ENCODE measurements at places on chromosomes 12 and 14.

DNA sequence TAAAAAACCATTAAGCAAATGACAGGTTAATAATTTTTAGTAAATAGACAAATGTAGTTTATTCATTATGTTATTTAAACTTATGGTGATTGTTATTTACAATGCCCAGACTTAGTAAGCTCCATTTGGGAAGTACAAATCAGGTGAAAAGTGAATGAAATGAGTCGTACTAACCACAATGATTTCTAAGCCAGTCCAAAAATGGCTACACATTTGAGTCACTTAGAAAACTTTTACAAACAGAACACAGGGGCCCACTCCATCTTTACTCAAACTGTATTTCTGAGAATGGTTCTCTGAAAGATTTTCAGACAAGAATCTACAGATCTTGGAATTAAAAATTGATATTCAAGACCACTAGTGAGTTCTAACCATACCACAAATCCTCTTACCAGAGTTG, 653.3 kb upstream of the MIS18BP1 start:
- no peak for DNase-seq

DNA sequence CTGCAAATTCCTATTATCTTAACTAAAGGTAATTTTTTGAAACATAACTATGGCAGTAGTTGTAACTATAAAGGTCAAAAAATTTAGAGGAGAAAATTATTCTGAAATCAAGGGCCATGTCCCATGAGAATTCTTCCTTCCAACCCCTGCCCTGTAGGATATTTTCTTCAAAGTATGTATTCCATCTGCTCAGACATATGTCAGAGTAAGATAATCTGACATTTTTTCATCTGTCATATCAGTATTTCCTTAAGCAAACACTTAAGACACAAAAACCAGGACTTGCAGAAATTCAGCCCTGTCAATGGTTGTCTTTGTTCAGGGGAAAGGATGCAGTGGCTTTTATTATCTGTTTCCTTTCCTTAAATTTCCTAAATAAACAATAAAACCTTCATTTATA, 36.3 kb downstream of the ACSS3 start:
- no peak for DNase-seq

- no peak for DNase-seq
Measured at GRCh38 chr12:115811929-115812328, 465.6 kb downstream of the MED13L start.

DNA sequence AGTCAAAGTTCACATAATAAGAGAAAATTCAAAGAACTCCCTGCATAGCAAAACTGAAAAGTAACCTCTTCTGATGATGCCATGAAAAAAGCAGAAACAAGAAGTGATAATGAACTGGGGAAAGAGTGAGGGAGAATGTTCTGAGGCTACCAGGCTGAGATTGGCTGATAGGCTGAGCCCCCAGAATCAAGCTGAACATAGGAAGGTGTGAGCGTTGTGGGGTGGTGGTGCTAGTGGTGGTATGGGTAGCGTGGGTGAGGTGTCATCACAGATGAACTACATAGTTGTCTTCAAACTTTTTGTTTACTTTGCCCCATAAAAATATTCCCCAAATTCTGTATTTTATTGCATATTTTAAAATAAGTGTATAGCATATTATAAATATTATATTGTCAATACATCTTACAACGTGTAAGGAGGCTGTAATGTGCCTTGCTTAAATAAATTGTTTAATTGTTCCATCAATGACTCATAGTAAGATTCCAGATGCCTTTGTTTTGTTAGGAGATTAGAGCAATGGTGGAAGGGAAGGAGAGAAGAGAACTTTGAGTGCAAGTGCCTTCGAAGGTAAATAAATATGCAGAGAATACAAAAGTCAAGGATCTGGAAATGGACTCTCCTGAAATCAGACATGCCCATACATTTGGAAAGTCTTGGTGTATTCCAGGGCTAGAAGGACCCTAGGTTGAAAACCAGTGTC, 15.8 kb upstream of the CFAP54 start:
- DNase-seq, result peak; percentile 86

DNA sequence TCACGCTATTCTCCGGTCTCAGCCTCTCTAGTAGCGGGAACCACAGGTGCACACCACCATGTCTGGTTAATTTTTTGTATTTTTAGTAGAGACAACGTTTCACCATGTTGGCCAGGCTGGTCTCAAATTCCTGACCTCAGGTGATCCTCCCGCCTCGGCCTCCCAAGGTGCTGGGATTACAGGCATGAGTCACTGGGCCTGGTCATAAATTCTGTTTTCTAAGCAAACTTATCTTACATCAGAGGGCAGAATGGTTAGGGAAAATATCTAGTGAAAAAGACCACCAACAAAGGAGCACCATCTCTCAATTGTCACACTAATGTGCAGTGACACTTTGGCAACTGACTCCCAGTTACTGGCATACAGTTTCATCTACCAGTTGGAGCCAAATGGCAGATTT, 2.8 kb downstream of the CPM start:
- no peak for DNase-seq

DNA sequence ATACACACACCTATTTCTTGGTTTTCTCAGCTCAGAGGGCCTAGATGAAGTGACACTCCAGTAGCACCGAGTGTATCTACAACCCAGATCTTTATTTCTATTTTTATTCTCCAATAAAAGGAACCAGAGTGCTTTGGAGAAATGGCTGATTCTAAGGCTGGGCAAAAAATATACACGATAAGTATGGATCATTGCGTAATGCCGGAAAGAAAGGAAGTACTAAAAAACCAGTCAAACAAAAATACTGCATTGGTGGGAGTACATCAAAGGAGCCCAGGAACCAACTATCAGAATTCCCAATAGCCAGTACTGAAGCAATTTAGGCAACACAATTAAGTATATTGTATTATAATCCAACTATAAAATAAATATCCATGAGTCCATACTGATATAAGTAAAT, 400.9 kb upstream of the CCDC196 start:
- DNase-seq, result no peak

GRCh38 chr12:33129500-33129899, 232.9 kb upstream of the PKP2 start:
- no peak for DNase-seq

DNA sequence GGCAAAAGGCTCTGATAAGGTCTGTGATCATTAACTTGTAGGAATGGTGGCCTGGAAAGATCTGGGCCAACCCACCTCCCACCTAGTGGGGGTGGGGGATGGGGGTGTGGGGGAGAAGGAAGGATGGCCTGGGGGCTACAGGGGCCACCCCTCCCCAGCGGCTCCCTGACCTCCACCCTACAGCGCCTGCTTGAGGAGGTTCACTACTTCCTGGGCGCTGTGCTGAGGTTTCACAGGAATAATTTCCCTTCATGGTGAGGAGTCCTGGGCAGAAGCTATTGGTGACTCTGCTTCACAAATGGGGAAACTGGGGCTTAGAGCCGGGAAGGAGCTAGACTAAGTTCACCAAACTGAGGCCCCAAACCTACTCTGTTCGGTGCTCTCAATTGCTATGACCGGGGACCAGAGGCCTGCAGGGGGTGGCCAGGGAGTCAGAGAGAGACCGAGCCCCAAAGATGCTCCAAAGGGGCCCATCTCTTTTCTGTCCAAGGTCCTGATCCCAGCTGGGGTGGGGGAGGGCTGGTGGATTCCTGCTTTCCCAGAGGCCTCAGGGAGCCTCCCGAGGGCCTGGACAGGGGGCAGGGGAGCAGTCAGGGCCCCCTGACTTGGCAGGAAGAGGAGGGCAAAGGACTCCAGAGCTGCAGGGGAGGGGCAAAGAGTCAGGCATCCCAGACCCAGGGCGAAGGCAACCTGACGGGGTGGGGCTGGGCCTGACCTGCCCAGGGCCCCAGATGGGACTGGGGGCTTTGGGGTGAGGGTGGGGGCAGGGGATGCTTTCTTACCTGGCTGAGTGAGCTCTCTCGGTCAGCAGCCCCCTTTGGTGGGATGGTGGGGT, 1.7 kb downstream of the HNF1A start:
- DNase-seq, result no peak

DNA sequence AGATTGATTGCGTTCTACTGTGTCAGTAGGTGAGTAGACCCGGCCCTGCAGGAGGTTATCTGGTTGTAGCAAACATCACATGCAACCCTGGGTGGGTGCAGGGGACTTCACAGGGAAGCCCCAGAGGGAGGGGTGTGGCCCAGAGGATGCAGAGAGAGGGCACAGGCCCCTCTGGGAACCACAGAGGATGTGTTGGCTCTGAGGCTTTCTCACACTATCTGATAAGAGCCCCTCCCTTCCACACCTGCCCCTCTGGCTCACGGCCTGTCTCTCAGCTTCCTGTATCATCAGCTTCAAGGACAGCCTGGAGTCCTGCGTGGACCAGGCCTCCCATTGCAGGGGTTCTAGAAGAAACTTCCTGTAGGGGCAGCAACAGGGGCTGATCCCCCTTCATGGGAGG, 101.9 kb downstream of the RIN3 start:
- DNase-seq, result peak; percentile 90
